ENCODE measurements at places on chromosomes 2 and 18.
A peak's percentile ranks its signal among the peaks of the same experiment; 100 is the strongest.

DNA sequence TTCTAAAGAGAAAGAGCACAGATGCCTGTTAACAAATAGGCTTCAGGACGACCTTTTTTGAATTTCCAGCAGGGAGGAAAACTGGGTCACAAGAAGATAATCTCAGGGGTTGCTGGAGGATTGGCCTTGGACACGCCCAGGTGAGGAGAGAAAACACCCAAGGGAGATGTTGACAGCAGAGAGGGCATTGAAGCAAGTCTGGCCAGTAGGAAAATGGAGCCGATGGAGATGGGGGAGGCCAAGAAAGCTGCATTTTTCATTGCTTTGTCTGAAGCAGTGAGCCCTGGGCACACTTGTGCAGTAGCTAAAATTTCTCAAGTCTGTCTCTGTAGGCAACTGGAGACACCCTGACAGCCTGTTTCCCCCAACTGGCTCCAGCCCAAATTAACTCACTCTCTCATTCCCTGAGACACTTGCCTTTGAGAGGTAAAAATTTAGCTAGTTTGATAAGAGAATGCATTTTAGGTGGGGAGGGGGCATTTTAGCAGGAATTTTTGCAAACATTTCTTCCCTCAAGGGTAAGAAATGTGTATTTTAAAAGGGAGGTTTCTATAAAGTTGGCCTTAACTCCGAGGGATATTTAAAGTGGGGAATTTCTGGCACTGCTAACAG, 165.5 kb downstream of the TGIF1 start:
- no peak for DNase-seq

DNA sequence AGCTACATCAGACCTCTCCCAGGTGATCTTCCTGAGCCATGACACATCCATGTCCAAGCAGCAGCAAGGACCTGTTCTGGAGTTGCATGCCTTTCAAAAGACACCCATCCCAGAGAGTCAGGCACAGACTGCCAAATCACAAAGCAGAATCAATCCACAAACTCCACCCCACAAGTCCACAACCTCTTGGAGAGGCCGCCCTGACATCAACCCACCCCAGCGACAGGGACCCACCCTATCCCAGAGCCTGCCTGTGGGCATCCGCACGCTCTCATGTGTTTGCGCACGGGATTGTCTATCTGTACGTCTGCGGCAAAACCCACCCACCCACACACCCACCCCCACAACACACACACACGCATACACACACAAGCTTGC, 11.9 kb downstream of the SMAD7 start:
- no peak for DNase-seq

DNA sequence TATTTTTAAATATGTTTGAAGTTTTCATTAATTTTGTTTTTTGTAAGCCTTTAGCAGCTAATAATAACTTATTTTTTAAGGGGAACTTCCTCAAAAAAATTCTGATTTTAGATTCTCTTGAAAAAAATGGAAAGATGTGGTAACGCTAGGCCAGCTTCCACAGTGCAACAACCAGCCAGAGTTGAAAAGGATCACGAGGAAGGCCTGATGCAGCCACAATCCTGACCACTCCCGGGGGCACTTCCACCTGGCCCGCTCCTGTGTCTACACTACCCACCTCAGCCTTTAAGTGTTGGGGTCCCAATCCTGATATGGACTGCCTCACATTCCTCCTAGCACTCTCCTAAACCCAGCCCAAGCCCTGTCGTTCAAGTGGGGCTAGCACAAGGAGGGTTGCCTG, 101.1 kb downstream of the TMEM17 start:
- no peak for DNase-seq

GRCh38 chr2:150470435-150470834, 17.0 kb downstream of the RND3 start:
- peak; percentile 49 for DNase-seq

DNA sequence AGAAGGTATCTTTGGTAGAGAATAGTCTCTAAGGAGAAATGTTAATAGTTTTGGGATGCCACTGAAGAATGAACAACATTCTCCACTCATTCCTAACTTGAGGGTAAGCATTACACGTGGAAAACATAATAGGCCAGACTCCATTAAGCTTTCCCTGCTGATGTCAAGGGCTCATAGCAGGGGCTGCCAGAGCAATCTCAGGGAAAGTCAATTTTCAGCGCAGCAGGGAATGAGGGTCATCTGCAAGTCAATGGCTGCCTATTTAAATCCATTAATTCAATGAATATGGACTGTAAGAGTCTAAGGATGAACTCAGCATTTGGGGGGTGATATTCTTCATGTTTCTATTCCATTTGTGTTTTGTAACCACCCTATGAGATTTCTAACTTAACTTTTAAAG, 144.2 kb upstream of the ARL4C start:
- no peak for DNase-seq

- DNase-seq, result peak; percentile 57
Observed at GRCh38 chr2:227386630-227387029, 1.1 kb downstream of the SCYGR1 start.

- peak; percentile 17 for DNase-seq
Observed at GRCh38 chr2:26429779-26430578, 28.3 kb downstream of the DRC1 start.

DNA sequence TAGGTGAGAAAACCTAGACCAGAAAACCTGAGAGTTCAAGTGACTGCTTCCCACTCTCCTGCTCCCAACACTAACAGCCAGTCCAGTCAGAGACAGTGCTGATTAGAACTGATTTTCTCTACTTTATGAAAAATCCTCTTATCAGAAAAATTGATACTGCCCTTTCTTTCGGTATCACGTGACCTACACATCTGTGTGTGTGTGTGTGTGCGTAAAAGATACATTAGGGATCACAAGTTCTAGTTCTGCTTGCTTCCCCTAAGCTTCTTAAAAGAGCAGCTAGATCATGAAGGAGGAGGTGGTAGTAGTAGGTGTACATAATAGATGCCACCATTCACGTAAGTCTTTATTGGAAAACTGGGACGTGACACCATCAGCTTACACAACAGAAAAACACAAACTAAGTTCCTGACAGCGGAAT, 1.5 kb downstream of the ARL5A start:
- DNase-seq, result peak; percentile 19

GRCh38 chr2:192414794-192415193, 220.1 kb upstream of the TMEFF2 start:
- no peak for DNase-seq

- no peak for DNase-seq
Observed at GRCh38 chr2:191126386-191127085, 24.3 kb downstream of the STAT4 start.

GRCh38 chr18:3246635-3247239, 864 bp upstream of the MYL12A start:
- peak; percentile 32 for DNase-seq

- DNase-seq, result no peak
Observed at GRCh38 chr18:79250301-79250981, 145.3 kb upstream of the NFATC1 start.

DNA sequence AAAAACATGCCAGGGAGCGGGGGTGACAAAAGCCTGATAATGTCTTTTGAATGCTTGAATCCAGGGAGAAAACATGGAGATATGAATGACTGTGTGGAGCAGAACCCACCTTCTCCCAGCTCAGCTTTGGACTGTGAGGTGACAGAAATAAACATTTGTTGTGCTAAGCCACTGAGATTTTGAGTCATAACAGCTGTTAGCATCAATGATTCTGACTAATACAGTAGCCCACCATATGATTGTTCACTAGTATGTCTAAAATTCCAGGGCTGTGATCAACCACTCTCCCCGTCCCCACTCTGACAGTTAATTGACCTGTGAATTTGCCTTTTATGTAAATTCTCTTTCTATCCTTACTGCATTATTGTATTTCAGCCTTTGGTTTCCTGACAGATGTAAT, 69.1 kb downstream of the PDK1 start:
- no peak for DNase-seq

DNA sequence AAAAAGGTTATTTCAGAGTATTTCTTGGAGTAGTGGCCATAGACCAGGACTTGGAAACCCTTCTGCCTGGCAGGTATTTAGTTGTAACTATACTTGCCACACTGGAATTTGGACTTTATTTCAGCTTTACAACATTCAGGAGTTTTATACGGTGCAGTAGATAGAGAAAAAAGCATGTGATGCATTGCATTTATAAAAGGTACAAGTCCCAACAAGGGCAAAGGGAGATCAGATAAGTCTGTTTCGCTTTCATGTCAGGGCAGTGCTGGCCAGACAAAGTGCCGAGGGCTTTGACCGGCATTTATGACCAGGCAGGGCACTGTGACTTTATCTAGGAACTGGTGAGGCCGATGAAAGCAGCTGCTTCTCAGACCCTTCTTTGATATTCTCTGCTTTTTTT, 145.4 kb downstream of the RTN4 start:
- no peak for DNase-seq

DNA sequence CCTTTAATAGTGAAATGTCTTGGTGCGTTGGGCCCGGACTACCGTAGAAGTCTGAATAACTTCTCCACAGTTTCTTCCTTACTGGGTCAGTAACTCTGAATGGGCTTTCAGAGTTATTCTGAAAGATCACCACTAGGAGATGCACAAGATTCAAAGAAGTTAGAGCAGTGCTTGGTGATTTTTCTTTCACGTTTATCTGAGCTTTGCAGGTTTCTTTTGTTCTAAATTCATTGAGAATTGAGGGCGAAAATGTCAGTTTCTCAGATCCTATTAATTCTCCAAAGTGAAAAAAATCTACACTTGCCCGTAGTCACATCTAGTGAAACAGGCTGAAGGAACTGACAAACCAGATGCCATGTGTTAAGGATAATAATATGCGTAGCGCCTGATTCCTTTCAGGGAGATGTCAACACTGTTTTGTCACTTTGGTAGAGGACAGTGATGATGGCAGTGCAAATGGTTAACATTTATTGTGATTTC, 70.1 kb downstream of the QPCT start:
- peak; percentile 84 for DNase-seq

DNA sequence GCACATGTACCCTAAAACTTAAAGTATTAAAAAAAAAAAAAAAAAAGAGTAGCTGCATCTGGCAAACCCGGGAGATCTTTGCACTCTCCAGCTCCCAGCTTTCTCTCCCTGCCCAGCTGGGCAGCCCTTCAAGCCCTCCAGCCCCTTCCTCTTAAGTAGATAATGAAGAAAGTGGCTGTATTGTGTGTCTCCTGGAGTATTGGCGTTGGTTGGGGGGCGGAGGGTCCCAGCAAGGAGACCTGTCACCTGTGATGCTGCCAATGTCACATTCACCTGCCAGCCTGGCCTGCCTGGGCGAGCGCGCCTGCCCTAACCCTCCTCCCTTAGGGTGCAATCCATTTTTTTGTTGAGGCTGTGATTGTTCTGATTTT, 2.0 kb downstream of the C2orf72 start:
- no peak for DNase-seq

GRCh38 chr2:162086904-162087303, 12.9 kb upstream of the DPP4 start:
- peak; percentile 79 for DNase-seq

DNA sequence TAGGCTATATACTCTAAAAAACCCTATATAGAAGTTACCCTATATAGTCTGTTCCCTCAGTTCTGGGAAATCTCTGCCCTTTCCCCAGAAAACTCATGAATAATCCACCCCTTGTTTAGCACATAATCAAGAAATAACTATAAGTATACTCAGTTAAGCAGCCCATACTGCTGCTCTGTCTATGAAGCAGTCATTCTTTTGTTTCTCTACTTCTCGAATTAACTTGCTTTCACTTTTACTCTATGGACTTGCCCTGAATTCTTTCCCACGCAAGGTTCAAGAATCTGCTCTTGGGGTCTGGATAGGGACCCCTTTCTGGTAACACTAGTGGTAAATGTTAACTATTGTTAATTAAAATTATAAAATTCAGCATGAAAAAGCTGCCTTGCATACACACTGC, 17.4 kb upstream of the AP1S3 start:
- DNase-seq, result no peak

DNA sequence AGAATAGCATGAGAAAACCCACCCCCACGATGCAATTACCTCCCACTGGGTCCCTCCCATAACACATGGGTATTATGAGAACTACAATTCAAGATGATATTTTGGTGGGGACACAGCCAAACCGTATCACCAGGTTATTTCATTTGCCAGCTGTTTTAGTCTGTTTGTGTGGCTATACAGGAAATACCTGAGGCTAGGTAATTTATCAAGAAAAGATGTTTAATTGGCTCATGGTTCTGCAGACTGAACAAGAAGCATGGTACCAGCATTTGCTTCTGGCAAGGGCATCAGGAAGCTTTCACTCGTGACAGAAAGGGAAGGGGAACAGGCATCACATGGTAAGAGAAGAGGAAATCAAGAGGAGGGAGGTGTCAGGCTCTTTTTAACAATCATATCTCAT, 329.2 kb downstream of the GULP1 start:
- DNase-seq, result no peak

- no peak for DNase-seq
Observed at GRCh38 chr2:160255408-160255807, 55.3 kb upstream of the ITGB6 start.

DNA sequence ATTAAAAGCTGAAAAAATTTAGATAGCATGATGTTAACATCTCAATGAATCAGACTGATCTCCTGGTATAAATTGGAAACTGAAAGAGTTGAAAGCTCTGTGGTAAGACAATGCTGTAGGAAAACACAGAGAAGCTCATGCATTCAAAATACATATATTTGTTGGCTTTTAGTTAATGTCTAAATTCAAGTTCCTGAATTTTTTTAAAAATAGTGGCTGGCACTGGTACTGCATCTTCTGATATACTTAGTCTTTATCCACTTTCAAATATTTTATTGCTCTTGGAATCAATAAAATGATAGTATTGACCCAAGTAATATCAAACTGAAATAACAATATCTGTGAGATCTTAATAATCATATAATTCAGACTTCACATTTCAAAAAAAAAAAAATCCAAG, 151.4 kb upstream of the FIGN start:
- peak; percentile 10 for DNase-seq

GRCh38 chr2:44364604-44365003, 2.9 kb downstream of the CAMKMT start:
- DNase-seq, result no peak

DNA sequence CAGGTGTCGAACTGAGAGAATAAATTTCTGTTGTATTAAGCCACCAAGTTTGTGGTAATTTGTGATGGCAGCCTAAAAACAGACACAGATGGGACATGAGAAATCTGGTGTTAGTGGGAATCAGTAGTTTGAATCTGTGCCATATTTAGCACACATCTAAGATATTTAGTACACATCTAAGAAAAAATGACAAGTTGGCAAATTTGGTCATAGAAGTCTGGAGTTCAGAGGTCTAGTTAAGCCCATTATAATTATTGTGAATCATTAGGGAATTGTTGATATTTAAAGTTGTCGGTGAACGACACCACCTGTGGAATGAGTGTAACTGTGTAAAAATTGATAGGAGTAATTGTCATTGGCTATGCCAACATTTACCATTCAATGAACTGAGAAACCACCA, 1138.8 kb upstream of the TMEFF2 start:
- DNase-seq, result no peak

GRCh38 chr18:30487962-30488361, 554.6 kb downstream of the DSC3 start:
- DNase-seq, result peak; percentile 11

Measured in PC-3 (cell line).